NCI-H1417 (cell line): ENCODE measurements at places on chromosomes 5 and 9.

- DNase-seq = no peak
Observed at GRCh38 chr5:55692106-55692417, 20.1 kb downstream of the SLC38A9 start.

DNA sequence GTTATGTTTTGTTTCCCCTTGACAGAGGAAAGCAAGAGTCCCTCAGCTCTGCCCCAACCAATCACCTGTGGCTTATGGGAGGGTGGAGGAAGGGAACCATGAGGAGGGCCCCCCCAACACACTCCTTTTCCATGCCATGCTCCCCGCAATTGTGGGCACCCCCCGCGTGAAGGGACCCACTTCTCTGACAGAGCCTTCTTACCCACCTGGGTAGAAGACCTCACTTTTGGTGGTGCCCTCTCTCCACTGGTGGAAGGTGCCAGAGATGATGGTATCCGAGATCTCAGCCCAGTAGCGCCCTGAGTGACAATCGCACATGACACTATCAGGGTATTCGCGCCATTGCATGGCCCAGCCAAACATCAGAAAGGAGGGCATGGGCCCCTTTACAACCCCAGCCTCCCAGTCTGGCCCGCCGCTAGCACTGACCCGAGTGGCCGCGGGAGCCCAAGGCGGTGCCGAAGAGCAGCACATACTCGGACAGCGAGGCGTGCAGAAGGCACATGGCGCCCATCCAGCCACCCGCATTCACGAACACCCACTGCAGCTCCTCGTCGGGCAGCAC, 714 bp downstream of the SIGMAR1 start:
- DNase-seq = peak; percentile 54

DNA sequence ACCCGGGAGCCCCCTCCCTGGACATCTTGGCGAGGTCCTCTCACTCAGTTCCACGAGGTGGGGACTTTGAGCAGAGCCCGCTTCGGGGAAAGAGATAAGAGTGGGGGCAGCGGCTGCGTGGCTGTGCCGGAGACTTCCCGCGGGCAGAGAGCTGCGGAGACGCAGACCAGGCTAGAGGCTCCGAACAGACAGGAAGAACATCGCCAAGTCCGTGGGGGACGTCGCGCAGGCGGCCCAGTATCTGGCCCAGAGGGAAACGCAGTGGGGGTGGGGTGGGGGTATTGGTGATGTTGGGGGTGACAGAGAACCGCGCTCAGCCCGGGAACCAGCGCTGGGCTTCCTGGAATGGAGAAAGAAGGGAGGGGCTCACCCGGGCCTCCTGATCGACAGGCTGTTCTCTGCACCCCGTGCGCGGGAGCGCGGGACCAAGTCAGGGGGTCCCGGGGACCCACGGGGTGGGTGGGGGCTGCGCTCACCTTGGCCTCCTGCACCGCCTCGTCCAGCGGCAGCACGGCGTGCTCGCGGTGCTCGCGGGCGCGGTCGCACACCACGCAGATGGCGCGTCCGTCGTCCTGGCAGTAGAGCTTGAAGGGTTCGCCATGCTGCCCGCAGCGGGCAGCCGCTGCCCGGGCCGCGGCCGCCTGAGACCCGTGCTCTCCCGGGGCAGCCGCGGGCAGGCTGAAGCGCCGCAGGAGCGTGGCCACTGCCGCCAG, 727 bp downstream of the TRIM7 start:
- no peak for DNase-seq

GRCh38 chr5:156640691-156641241, 209.3 kb upstream of the PPP1R2B start:
- DNase-seq = no peak

- DNase-seq = peak; percentile 92
Observed at GRCh38 chr9:120877276-120878034, 467 bp upstream of the PHF19 start.

GRCh38 chr9:34612788-34613390, 992 bp upstream of the RPP25L start:
- DNase-seq = peak; percentile 75

- DNase-seq = no peak
Observed at GRCh38 chr5:32018476-32019436, 155.4 kb downstream of the GOLPH3 start.

GRCh38 chr5:116009806-116010205, 22.5 kb upstream of the ARL14EPL start:
- no peak for DNase-seq

DNA sequence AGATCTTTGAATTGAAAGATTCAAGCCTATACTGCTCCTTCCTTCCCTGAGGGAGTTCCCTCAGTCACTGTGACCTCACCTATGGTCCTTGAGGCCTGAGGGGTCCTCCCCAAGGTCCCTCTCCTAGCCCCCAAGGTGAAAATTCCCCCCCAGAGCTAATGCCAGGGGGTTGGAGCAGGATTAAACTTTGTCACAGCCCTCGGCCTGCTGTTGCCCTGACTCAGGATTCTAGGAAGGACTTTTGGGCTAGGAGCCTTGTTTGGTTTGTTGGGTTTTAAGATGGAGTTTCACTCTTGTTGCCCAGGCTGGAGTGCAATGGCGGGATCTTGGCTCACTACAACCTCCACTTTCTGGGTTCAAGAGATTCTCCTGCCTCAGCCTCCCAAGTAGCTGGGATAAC, 123.2 kb downstream of the C5orf15 start:
- DNase-seq = no peak

DNA sequence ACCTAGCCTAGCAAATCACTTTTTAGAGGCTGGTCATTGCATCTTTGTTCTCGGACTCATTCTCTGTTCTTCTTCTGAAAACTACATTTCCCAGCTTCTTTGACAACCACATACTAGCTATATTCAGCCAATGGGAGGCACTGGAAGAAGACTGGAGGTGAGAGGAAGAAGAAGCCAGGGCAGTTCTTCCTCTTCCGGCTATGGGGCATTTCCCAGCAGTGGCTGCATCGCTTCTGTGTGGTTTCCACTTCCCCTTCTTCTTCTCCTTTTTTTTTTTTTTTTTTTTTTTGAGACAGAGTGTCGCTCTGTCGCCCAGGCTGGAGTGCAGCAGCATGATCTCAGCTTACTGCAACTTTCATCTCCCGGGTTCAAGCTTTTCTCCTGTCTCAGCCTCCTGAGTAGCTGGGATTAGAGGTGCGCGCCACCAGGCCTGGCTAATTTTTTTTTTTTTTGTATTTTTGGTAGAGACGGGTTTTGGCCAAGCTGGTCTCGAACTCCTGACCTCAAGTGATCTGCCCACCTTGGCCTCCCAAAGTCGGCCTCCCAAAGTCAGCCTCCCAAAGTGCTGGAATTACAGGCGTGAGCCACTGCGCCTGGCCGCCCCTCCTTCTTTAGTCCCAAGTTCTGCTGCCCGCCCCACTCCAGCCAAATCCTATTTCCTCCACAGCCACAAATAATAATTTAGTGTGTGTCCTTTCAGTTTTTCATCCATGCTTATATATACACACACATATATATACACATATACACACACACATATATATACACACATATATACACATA, 6.9 kb upstream of the UBAP1 start:
- DNase-seq = no peak

DNA sequence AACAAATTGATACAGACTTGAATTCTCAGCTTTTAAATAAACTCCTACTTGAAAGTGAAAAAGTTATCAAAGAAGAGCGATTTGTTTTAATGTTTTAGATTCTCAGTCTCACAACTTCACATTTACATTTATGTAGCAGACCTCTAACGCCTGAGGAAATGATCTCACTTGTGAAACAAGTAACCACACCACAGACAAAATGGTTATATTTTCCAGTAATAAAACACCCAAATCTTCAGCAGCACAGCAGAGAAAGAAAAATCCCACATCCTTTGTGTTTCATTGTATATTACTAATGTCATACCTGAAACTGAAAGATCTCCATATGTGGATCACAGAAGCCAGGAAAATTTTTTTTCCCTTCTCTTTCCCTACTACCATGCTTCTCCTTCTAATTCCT, 29.8 kb upstream of the GZMA start:
- no peak for DNase-seq

DNA sequence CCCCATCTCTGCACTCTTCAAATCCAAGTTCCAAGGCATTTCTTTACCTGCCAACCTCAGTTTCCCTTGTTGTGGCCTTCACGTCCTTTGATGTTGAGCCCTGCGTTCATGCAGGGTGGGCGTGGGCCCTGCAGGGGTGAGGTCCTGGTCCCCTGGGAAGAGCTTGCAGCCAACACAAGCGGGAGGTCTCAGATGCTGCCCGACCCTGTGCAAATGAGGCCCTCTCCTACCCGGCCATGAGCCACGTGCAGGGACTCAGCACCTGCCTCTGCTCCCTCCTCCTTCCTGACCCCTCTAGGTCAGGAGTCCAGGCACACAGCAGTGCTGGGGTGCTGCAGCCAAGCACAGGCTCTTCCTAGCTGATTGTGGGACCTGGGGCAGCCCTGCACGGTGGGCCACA, 124.5 kb downstream of the ADAMTS2 start:
- DNase-seq = no peak

GRCh38 chr9:134760750-134761420, 119.3 kb downstream of the COL5A1 start:
- no peak for DNase-seq

- no peak for DNase-seq
Observed at GRCh38 chr5:139734539-139734916, 61.1 kb upstream of the PSD2 start.

DNA sequence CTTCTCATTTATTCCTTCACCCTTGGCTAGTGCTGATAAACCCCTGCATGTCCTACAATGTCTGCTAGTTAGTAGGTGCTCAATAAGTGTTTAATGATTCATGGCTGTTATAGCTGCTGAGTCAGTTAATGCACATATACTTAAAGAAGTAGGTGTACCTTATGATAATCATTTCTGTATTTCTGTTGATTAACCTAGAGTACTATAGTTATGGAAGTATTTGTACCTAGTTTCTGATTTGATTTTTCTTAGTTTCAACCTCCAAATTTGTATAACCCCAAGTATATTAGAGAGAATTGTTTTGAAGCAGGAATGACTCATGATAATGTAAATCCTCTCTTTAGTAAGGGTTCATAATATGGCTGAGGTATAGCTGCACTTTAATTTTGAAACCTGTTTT, 8.9 kb downstream of the SMAD5 start:
- DNase-seq = no peak

DNA sequence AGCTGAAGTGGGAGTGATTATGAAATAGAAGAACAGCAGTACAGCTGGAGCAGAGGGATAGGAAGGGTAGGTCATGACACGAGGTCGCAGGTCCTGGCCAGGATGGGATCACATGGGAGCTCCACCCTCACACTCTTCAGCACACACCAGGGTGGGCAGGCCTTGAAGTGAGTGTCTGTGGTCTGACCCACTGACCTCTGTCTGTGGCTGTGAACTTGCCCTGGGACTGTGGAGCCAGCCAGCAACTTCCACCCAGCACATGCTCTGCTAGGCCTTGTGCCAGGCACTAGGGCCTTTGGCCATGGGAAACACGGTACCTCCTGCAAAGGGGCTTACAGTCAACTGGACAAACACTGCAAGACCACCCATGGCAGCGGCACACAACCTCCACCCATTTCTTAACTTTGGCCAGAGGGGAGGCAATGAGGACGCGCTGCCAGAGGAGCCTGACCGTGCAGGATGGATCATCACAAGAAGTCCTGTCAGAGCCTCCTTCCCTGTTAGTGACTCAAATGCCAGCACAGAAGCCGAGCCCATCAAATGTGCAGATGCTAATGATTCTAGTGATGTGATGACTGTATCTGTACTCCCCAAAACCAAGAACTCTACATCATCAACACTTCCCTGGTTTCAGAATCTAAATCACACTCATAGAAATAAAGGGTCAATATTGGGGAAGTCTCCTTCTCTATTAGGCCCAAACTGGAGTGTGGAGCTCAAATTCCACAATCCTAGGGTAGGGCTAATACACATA, 113.6 kb downstream of the DPYSL3 start:
- DNase-seq = no peak

GRCh38 chr9:20112205-20112783, 323.5 kb upstream of the SLC24A2 start:
- DNase-seq = no peak

- no peak for DNase-seq
Observed at GRCh38 chr5:149039506-149039905, 23.4 kb downstream of the SH3TC2 start.

- DNase-seq = no peak
Observed at GRCh38 chr5:173734716-173735115, 118.3 kb upstream of the BOD1 start.

DNA sequence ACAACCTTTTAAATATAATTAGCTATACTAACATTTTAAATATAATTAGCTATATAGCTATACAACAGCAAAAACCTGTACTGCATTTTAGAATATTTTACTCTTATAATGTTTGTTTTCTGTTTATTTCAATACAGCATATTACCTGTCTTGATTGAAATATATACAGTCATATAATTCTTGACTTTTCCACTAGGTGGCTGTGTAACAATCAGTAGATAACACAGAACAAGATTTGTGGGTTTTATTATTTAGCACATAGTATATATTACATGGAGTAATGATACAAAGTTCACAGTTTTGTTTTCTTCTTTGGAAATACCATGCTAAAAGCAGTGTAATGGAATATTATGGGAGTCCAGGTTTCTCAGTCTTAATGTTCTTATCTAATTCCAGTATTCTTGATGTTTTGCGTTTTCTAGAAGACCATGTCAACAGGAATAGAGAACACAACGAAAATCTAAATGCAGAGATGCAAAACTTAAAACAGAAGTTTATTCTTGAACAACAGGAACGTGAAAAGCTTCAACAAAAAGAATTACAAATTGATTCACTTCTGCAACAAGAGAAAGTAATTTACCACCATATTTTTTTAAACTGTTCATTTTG, 13.3 kb downstream of the HMMR start:
- DNase-seq = no peak

- no peak for DNase-seq
Observed at GRCh38 chr5:131150408-131150807, 14.6 kb downstream of the HINT1 start.

GRCh38 chr5:1507961-1508658, 15.7 kb downstream of the LPCAT1 start:
- DNase-seq = no peak

DNA sequence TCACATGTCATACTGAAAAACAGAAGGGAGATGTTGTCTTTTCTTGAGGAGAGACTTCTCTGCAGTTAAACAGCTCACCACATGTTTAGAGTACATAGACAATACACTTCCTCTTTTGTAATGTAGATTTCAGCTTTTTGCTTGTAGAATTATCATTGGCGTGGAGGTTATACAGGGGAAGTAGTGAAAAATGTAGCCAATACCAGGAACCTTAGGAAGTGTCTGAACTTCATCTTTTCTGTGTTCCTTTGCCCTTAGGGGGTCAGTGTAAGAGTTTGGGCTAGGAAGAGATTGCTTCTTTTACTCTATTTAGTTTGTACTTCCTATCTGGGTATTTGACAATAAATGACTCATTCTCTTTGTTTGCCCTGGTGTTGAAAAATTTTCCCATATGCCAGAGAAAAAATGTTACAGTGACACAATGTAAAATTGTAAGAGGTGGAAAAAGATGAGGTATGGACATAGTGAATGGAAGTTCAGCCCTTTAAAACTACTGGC, 21.0 kb upstream of the CDKN2B start:
- no peak for DNase-seq

- DNase-seq = no peak
Observed at GRCh38 chr5:101091902-101092301, 188.8 kb upstream of the ST8SIA4 start.

DNA sequence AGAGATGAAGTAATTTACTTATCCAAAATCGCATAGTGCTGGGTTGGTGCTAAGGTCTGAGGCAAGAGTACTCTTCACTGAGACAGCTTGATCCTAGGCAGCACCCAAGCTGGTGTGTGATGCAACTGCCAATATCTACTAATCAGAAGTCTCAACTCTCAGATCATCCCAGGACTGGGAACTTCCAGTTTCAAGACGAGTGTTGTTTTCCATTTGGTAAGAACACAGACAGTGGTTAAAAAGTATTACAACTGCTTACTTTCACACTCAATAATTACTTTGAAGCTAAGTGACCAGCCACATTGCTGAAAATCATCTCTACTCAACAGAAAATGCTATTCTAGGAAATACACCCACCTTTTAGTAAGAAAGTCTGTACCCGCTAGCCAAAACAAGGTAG, 45.3 kb downstream of the FBXW11 start:
- no peak for DNase-seq
